Parietal lobe (tissue), 2 donors: ENCODE measurements at places on chromosomes 7 and 10. TPM values are rescaled to one million over a fixed set of nuclear protein-coding genes. Genes with fewer than 3 reads are reported as not detected.

SMC3 gene
- 59.5 TPM for total RNA-seq

PRSS37 gene
- total RNA-seq, result not detected

PRF1 gene
- total RNA-seq, result not detected

WNT8B gene
- 0.31 TPM for total RNA-seq

SNCG gene
- total RNA-seq, result 2.8 TPM

SEMA3C gene
- 360 TPM for total RNA-seq

FAM131B gene
- 99.5 TPM for total RNA-seq

ACSM6 gene
- not detected for total RNA-seq

MICALL2 gene
- total RNA-seq, result 9.7 TPM

OR2F1 gene
- not detected for total RNA-seq

CYP3A7 gene
- 0.31 TPM for total RNA-seq

HTR5A gene
- 0.94 TPM for total RNA-seq

EVX1 gene
- total RNA-seq, result not detected

AKR1C8 gene
- not detected for total RNA-seq

RTKN2 gene
- total RNA-seq, result 9.7 TPM

GRIFIN gene
- not detected for total RNA-seq

HELLS gene
- 59.5 TPM for total RNA-seq

PWWP2B gene
- 5.9 TPM for total RNA-seq

RET gene
- 1.6 TPM for total RNA-seq

AFAP1L2 gene
- 6.3 TPM for total RNA-seq

LRMDA gene
- 0.94 TPM for total RNA-seq

TPST1 gene
- 75.7 TPM for total RNA-seq

UPK3BL2 gene
- total RNA-seq, result 10.3 TPM

IL6 gene
- total RNA-seq, result not detected

CPXM2 gene
- 0.31 TPM for total RNA-seq

ZNF804B gene
- total RNA-seq, result 9.7 TPM

PNLIPRP1 gene
- not detected for total RNA-seq

TMEM130 gene
- total RNA-seq, result 6.3 TPM

OR2A5 gene
- total RNA-seq, result not detected

MBL2 gene
- not detected for total RNA-seq

RARRES2 gene
- 5.0 TPM for total RNA-seq

CYP2C19 gene
- not detected for total RNA-seq

NUTM2A gene
- total RNA-seq, result 3.1 TPM

UCN3 gene
- not detected for total RNA-seq

MYPN gene
- total RNA-seq, result not detected

NME8 gene
- total RNA-seq, result not detected

GDF10 gene
- total RNA-seq, result 6.3 TPM

TRIM50 gene
- not detected for total RNA-seq

EBF3 gene
- total RNA-seq, result 0.31 TPM

IQUB gene
- 3.8 TPM for total RNA-seq

CACNA2D1 gene
- total RNA-seq, result 275 TPM

SFTPA1 gene
- total RNA-seq, result not detected

BLNK gene
- 1.3 TPM for total RNA-seq

PLAC9 gene
- total RNA-seq, result 1.3 TPM

EGR2 gene
- 0.63 TPM for total RNA-seq

SYT15 gene
- total RNA-seq, result 0.31 TPM

THSD7A gene
- total RNA-seq, result 41.6 TPM

IDI2 gene
- not detected for total RNA-seq

FAM241B gene
- total RNA-seq, result 8.1 TPM

DPP6 gene
- 88.6 TPM for total RNA-seq

PTEN gene
- 293 TPM for total RNA-seq

LRRC4 gene
- 28.8 TPM for total RNA-seq

MYH16 gene
- not detected for total RNA-seq

DUSP5 gene
- total RNA-seq, result 1.9 TPM

ADGRA1 gene
- 5.3 TPM for total RNA-seq
